Gastrocnemius medialis (tissue), 4 donors: ENCODE measurements at places on chromosomes 4 and X. TPM values are rescaled to one million over a fixed set of nuclear protein-coding genes. Genes with fewer than 3 reads are reported as not detected.

RTL5 gene
- 0.71 TPM for total RNA-seq

- H3K27me3 ChIP-seq = no peaks in the 10 kb centered on the region
- H3K4me3 ChIP-seq = no peak overlapping the region
- no peaks in the 10 kb centered on the region for H3K4me1 ChIP-seq
- no peaks in the 10 kb centered on the region for H3K36me3 ChIP-seq
- H3K27ac ChIP-seq = no peak overlapping the region
These were observed 116.1 kb downstream of the REELD1 start for GRCh38 chr4:146330392-146330791.

DNA sequence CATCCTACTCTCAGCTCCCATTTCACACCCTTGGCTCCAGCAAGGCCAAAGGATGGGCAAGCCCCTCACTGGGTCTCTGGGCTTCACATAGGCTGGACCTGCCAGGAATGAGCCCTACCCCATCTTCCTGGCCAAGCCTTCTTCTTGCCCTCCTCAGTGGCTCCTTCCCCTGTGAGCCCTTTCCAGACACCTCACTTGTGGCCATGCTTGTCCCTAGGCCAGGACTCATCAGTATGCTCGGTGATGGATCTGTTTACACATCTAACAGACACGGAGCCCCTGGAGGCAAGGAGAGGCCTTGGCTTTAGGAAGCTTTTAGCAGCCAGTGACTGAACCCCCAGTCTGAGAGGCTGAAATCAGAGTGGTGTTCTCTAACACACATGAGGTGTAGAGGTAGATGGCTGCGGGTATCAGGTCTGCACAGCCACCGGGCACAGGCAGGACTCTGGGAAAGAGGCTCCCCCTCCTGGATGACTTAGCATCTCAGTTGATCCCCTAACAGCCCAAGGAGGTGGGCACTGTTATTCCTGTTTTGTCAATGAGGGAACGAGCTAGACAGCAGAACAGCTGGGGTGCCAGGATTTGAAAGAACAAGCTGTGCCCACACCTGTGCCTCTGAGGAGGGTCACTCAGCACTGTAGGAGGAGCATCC is 44.8 kb downstream of the PPP2R2C start:
- no peak for DNase-seq
- H3K36me3 ChIP-seq = no peaks in the 10 kb centered on the region
- H3K4me3 ChIP-seq = no peak overlapping the region
- H3K27ac ChIP-seq = no peak overlapping the region

HTN3 gene
- not detected for total RNA-seq

GRCh38 chrX:123859409-123859845 is 426 bp upstream of the XIAP start:
- H3K36me3 ChIP-seq = no peaks in the 10 kb centered on the region
- no peaks in the 10 kb centered on the region for H3K27me3 ChIP-seq
- peak overlapping the region; percentile 93 for H3K27ac ChIP-seq
- no peak for DNase-seq
